ENCODE measurements at places on chromosomes 6 and 20.

DNA sequence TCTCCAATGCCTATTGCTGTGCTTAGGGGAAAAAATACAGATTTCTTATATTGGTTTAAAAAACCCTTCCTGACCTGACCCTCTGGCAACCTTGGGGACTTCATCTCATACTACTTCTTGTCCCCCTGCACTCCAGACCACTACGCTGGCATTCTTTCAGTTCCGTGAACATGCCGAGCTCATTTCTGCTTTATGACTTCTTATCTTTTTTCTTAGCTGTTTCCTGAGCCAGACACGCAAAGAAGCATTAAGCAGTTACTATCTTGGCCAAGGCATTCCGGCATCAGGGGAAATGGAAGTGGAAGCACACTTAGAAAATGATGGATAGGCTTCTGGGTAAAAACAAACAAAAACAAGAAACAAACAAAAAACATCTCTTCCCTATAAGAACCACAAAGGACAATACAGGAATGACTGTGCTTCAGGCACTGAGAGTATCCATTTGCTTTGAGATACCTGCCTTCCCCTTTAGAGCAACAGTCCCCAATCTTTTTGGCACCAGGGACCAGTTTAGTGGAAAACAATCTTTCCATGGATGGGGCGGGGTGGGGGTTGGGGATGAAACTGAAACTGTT, 4.4 kb upstream of the CCDC28A start:
- peak; percentile 67 for DNase-seq

DNA sequence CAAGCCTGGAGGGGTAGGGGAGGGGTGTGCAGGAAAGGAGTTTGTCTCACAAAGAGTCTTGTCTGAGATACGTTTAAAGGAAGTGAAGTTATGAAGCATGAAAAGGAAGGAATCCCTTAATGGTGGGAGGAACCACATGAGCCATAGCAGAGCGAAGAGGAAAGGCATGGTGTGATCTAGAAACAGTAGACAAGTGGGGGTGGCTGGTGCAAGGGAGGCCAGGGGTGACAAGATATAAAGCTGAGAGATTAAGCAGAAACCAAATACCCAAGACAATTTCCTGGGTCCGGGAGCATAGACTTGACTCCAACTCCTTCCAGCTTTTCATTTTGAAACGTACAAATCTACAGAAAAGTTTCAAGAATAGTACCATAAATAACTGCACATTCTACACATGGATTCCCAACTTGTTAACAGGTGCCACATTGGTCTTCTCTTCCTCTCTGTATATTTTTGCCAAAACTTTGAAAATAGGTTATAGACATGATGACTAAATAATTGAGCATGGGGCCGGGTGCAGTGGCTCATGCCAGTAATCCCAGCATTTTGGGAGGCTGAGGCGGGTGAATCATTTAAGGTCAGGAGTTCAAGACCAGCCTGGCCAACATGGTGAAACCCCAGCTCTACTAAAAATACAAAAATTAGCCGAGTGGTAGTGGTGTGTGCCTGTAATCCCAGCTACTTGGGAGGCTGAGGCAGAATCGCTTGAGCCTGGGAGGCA, 211.6 kb downstream of the SLC24A3 start:
- no peak for DNase-seq

GRCh38 chr20:35240083-35240810, 13.8 kb downstream of the MMP24 start:
- DNase-seq, result no peak

GRCh38 chr6:127775371-127775770, 125.5 kb downstream of the THEMIS start:
- no peak for DNase-seq

GRCh38 chr6:10991115-10991514, 53.0 kb downstream of the ELOVL2 start:
- DNase-seq, result no peak

DNA sequence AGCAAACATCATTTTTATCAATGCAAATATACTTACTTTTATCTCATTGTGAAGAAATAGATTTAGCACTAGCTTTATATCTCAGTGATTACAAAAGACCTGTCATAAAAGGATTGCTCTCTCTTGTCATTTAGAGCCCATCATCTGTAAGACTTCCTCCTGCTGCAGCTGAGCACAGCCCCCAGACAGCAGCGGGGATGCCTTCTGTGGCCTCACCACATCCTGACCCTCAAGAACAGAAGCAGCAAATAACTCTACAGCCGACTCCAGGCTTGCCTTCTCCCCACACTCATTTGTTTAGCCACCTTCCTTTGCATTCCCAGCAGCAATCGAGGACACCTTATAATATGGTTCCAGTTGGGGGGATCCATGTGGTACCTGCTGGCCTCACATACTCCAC, 127.0 kb upstream of the EDN1 start:
- DNase-seq, result no peak

DNA sequence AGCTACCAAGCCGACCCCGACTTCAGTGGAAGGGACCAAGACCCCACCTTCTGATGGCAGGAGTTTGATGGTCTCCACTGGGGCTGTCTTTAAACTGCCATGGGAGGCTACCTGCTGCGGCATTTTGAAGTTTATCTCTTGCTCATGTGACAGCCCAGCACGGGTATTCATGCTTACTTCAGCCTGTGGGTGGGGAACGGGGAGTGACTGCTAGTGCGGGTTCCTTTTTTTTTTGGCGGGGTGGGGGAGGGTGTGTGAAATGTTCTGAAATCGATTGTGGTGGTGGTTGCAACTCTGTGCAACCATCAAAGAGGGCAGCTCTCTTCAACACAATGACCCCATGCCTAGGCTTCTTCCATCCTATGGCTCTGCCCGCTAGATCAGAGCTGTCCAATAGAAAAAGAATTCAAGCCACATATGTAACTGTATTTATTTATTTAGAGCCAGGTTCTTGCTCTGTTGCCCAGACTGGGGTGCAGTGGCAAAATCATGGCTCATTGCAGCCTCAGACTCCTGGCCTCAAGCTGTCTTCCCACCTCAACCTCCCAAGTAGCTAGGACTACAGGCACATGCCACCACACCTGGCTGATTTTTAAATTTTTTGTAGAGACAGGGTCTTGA, 53.7 kb downstream of the PPP1R16B start:
- DNase-seq, result no peak

DNA sequence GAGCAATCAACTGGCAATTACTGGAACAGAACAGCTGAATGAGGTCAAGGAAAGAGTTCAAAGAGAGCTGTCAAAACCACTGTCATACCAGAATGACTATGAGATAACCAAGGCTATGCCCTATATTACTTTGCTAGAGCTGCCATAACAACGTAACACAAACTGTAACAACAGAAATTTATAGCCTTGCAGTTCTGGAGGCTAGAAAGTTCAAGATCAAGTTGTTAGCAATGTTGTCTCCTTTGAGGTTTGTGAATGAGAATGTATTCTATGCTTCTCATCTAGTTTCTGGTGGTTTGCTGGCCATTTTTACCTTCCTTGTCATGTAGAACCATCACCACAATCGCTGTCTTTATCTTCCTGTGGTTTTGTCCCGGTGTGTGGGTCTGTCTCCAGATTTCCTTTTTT, 1323.0 kb upstream of the GJE1 start:
- DNase-seq, result peak; percentile 59

- DNase-seq, result no peak
Measured at GRCh38 chr20:11195169-11195568, 521.4 kb upstream of the JAG1 start.

DNA sequence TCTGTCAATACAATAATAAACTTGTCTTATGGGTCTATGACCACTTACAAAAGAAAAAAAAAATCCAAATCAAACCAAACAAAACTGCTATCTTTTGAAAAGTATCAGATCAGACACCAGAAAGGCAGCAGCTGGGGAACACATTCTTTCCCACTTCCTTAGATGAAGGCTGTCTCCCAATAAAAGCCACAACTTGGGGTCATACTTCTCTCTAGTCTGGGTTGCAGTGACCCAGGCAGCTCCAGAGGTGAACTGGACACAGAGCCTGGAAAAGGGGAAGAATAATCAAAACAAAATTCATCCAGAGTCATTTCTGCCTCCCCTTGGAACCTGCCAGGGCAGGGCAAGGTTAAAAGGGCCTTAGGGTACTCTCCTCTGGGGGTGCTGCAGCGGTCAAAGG, 19.1 kb downstream of the ATXN1 start:
- no peak for DNase-seq

DNA sequence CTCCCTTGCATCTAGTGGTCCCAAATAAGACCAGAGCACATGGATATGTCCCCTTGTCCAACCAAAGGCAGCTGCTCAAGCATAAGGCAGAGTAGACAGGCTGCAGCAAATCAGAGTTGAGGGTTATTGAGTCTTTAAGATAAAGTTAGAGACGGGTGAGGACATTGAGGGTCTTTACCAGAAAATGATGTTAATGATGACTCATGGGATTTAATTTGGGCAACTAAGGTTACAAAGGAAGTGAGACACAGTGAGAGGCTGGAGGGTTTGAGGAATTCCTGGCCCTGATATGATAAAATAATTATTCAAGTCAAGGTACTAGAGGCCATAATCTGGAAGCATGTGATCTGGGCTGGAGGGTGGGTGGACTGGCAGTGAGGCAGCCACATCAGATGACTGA, 133.6 kb downstream of the ALDH8A1 start:
- no peak for DNase-seq

GRCh38 chr6:154873546-154873945, 121.6 kb upstream of the TIAM2 start:
- no peak for DNase-seq

GRCh38 chr6:24117021-24117420, 9.0 kb upstream of the NRSN1 start:
- no peak for DNase-seq

- DNase-seq, result peak; percentile 87
Measured at GRCh38 chr6:106163966-106164877, 78.1 kb downstream of the PRDM1 start.

GRCh38 chr6:158923805-158924498, 76.0 kb downstream of the RSPH3 start:
- no peak for DNase-seq

- DNase-seq, result no peak
Measured at GRCh38 chr6:89997456-89998445, 103.5 kb downstream of the GJA10 start.

DNA sequence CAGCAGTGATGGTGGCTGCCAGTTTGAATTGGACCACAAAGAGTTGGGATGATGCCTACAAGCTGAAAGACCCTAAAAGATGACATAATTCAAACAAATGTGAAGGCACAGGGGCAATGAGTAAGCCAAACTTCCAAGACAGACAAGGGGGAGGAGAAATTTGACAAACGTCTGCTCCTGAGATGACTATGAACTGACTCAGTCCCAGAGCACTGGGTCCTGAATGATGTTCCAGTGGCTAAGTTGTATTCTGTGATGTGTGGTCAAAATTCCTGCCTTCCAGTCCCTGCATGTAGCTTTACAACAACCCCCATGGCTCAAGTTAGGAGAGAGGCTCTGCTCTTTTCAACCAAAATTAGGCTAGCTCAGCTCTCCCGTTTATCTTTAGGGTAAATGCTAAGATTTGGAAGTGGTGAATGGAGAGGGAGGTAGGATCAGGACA, 86.1 kb upstream of the SIRPA start:
- DNase-seq, result peak; percentile 78

- DNase-seq, result no peak
Measured at GRCh38 chr6:63600136-63600535, 27.9 kb downstream of the LOC128125822 start.

DNA sequence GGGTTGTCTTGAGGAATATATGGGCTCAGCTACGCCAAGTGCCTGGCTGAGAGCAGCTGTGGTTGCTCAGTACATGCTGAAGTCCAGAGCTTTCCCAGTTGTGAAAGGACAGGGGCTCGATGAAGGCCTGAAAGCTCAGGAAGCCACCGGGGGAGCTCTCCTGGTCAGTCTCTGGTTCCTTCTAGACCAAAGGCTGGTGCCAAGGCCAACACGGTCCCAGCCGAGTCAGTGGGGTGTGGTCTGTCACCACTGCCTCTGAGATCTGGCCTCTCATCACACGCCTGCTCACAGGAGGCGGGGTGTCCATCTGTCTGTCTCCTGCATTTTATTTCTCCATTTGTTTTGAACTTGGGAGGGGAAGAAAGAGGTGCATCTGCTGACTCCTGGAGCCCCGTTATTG, 4.9 kb upstream of the FAM83C start:
- DNase-seq, result no peak

DNA sequence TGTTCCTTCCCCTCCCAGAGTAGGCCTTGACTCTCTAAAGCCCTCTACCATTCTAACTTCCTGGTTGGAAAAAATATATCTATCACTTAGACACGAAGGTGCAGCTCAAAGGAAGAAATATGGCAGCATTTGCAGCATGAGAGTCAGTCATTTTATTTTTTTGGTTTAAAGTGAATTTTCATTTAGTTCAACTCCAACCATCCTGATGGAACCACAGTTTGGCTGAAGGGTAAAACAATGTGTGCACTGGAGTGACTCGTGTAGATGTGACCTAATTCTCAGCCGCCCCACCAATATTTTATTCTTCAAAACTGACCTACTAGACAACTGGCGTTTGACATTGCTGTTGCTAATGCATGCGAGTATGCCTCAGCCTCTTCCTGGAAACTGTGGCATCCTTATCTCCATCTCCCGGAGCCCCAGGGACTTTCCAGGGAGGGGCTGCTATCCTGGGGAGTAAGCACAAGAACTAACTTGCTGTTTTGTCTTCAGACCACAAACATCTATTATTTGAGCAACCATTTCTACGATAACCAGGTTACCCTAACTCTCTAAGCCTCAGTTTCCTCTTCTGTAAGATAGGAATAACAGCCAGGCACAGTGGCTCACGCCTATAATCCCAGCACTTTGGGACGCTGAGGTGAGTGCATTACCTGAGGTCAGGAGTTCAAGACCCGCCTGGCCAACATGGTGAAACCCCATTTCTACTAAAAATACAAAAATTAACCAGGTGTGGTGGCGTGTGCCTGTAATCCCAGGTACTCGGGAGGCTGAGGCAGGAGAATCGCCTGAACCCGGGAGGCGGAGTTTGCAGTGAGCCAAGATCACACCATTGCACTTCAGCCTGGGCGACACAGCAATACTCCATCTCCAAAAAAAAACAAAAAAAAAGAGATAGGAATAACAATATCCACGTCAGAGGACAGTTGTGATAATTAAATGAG, 148.7 kb upstream of the JARID2 start:
- DNase-seq, result no peak

GRCh38 chr6:35893246-35893645, 27.7 kb downstream of the SRPK1 start:
- peak; percentile 22 for DNase-seq

DNA sequence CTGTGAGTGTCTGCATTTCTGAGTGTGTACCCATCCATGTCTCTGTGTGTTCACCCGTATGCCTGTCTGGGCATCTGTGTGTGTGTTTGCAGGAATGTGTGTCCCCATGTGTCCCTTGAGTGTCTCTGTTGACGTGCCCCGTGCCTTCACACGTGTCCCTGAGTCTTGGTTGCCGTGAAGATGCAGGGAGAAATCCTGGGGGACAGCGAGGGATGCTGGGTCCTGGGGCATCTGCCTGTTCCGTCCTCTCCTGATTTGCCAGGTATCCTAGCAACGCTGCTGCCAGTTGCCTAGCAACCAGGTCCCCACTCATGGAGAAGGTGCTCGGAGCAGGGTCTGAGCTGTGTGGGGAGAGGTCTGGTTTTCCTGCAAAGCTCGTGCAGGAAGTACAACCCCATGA, 6.0 kb upstream of the LKAAEAR1 start:
- no peak for DNase-seq

GRCh38 chr6:70375882-70376281, 37.4 kb upstream of the FAM135A start:
- no peak for DNase-seq
